ENCODE measurements at places on chromosomes 13 and 19.

- DNase-seq, result no peak
Observed at GRCh38 chr13:26486550-26486949, 70.9 kb upstream of the WASF3 start.

DNA sequence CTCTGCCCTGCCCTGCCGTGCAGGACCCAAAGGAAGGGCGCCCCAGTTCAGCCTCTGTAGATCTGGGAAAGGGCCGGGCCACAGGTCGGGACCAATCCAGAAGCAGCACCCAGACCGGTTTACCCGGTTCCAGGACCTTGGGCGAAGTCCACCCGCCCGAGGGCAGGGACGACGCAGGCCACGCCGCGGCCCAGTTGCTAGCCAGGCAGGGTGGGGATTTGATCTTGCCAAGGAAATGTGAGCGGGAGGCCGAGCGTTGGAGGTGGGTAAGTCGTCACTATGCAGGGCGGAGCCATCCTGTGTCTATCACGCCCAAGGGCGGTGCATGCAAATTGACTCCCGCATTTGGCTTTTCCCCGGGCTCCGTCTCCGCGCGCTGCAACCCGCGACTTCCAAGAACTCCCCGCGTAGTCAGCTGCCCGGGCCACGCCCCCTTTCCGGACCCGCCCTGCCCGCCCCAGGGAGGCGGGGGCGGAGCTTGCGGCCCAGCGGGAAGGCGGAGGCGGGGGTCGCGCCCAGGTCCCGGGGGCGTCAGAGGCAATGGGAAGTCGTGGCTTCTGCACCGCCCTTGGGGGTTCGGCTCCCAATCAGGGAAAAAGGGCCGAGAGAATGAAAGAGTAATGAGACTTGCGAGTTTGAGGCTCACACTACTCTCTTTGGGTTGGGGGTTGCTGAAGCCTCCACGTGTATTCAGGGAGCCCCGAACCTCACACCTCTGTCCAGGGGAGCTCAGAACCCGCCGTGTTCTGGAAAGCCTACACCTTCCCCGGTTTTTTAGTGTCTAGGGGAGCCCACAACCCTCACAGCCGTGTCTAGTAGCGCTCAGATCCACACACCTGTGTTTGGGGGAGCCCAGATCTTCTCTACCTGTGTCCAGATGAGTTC, 12.8 kb downstream of the IER2 start:
- peak; percentile 99 for DNase-seq

DNA sequence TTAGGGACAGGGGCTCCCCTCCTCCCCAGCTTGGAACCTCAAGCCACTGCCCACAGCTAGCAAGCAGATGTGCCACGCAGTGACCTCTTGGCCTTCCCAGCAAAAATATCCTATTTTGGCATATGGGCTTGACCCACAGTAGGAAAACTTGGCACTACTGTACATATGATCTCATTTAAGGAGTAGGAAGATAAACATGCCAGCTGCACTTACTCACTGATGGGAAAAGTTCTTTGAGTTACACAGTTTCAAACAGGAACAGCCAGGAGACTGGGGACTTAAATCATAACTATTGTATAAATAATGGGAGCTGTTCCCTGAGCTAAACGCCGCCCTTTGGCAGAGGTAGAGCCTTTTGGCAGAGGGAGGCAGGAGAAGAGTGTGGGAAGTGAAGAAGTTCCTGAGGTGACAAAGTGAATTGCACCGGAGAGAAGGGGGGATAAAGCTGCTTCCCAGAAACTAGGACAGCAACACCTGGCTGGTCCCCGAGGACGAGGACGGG, 6.1 kb downstream of the SACS start:
- peak; percentile 70 for DNase-seq

GRCh38 chr19:53086949-53087348, 16.3 kb downstream of the ZNF160 start:
- no peak for DNase-seq

DNA sequence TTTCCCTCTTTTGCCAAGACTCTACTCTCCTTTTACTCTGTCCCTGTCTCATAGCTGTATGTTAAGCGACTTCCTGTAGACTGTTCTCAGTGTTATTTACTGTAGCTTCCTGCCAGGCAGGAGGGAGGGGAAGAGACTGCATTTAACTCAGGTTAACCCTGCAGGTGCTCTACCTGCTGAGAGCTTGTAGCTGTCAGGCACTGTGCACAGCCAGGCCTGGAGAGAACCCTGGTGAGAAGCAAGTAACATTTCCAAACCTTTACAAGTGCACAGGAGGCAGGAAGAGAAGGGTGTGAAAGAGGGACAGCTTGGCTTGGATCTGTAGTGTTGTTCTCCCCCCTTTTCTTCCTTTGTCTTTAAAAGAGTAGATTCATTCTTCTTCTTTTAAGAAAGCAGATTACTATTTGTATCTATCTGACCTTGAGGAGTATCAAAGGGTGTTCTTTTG, 167.1 kb downstream of the LMO7 start:
- DNase-seq, result peak; percentile 78

DNA sequence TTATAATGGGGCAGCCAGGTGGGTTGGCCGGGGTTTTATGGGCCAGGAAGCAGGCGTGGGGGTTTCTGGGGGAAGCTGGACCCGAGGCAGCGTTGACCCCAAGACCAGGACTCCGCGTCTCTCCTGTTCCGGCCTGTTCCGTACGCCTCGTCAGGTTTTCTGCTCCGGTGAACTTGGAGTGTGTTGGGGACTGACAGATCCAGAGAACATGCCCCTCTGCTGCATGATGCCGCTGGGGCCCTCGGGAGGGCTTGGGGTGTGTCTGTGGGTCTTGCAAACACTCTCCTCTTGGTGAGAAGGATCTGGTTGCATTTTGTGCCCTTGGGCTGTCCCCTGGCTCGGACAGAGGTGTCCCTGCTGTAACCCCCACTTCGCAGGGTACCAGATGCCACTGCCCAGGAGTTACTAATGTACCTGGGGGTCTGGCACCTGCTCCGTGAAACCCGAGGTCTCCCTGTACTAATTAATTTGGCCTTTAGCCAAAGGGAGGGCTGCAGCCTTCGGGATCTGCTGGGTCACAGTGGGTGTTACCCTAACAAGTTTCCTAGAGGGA, 15.6 kb downstream of the KDM4B start:
- no peak for DNase-seq

- DNase-seq, result no peak
Observed at GRCh38 chr19:30530751-30531150, 158.6 kb downstream of the ZNF536 start.

DNA sequence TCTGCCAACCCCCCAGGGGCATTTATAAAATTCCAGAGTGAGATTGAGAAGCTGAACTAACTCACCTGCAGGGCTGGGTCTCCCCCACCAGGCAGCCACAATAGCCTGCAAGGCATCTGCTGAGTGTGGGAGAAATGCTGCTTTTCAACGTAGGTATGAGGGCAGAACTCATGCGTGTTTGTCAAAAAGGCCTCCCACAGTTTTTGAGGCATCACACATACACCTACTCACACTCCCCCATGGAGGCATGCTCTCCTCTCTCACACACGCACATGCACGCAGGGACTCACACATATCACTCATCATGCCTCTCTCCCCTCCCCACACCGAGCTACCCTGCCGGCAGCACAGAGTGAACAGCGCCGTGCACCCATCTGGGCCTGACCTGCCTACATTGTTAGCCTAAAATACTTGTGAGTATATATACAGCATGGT, 390.5 kb downstream of the FGF9 start:
- DNase-seq, result no peak

- DNase-seq, result no peak
Observed at GRCh38 chr13:90032841-90033493, 1314.5 kb upstream of the MIR17HG start.

- no peak for DNase-seq
Observed at GRCh38 chr19:45322311-45322710, 364 bp downstream of the CKM start.

- no peak for DNase-seq
Observed at GRCh38 chr13:105890509-105890908, 645.0 kb downstream of the EFNB2 start.

DNA sequence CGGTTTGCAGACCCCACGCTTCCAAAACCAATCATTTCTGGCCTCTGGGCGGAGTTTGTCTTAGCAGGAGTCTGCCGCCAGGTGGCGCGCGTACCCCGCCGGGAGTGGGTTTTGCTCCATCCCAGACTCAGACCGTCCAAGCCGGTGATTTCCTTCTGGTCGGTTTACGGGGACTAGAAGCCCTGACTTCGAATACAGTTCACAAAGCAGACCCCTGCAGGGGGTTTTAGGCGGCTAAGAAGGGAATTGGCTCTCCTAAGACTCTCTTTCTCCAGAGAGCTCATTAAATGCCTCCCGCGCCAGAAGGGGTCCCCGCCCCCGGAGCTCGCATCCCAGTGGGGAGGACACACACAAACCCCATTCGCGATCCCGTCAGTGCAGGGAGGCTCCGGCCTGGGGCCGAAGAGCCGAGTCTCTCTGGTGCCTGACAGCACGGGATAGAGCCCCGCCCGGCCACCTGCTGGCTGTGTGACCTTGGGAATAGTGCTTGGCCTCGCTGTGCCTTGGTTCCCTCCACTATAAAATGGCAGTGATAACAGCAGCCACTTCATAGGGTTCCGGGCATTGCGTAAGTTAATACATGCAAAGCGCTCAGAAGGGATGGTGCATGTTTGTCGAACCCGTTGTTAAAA, 8.6 kb upstream of the NUP62 start:
- peak; percentile 59 for DNase-seq

DNA sequence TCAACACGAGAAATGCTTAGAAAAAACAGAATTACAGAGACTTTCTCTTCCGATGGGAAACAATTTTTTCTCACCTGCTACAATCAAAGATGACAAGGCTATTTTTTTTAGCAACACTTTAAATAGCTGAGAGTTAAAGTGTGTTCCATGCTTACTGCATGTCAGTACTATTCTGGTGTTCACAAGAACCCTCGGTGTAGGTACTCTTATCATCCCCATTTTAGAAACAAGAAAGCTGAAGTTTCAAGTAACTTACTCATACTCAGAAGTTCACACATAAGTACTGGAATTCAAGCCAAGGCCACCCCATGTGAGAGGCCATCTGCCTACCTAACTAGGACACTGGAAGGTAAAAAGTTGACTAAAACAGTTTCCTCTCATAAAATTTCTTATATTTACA, 9.0 kb upstream of the TNFRSF19 start:
- no peak for DNase-seq

- DNase-seq, result peak; percentile 83
Observed at GRCh38 chr19:3175781-3176714, 2.5 kb upstream of the S1PR4 start.

DNA sequence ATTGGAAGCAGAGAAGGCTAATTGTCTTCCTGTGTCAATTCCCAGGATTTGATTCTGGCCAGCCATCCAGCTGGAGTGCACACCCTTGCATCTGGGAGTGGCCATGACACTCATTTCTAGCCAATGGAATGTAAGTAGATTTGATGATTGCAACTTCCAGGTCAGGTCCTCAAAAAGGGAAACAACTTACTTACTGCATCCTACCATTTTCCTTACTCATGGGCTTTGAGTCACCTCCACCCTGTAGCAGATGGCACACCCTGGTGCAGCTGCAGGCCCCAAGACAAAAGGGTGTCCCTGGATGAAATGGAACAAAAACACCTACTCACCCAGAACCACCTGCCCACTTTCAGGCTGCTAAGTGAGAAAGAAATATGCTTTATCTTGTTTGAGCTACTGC, 27.3 kb upstream of the MPHOSPH8 start:
- DNase-seq, result no peak

DNA sequence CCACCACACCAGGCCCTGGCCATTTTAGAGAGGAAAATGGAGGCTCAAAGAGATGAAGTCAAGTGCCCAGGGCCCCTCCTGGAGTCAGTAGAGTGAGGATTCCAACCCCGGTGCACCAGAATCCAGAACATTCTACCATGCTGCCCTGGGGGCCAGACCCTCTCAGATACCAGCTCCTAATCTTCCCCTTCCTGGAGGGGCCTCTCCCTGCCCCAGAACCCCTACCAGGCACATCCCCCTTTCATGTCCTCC, 11.1 kb downstream of the CAPN12 start:
- no peak for DNase-seq

DNA sequence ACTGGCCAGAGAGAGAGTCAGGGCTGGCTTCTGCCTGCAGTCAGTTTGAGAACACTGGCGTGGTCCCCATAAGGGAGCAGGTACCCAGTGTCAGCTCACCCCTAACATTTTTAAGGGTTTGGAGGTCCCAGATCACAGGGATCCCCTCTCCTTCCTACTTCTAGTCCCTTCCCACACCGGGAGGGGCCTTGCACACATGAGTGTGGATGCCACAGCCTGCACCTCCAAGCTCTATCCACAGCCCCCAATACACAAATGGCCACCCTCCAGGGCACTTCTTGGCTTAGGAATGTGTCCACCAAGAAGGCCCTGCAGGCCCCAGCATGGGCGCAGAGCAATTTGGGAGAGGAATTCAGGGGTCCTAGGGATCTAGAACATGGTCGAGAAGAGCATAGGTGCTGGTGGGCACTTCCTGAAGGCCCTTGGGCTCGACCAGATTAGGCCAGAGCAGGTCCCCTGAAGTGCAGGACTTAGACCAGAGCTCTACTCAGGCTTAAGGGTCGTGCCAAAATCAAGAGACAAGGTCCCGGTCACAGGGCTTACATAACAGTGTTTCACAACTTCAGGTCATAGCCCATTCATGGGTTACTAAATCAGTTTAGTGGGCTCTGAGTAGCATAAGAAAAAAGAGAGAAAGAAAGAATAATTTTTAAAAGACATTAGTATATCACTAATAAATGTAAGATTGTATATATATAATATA, 16.0 kb downstream of the FXYD5 start:
- no peak for DNase-seq

DNA sequence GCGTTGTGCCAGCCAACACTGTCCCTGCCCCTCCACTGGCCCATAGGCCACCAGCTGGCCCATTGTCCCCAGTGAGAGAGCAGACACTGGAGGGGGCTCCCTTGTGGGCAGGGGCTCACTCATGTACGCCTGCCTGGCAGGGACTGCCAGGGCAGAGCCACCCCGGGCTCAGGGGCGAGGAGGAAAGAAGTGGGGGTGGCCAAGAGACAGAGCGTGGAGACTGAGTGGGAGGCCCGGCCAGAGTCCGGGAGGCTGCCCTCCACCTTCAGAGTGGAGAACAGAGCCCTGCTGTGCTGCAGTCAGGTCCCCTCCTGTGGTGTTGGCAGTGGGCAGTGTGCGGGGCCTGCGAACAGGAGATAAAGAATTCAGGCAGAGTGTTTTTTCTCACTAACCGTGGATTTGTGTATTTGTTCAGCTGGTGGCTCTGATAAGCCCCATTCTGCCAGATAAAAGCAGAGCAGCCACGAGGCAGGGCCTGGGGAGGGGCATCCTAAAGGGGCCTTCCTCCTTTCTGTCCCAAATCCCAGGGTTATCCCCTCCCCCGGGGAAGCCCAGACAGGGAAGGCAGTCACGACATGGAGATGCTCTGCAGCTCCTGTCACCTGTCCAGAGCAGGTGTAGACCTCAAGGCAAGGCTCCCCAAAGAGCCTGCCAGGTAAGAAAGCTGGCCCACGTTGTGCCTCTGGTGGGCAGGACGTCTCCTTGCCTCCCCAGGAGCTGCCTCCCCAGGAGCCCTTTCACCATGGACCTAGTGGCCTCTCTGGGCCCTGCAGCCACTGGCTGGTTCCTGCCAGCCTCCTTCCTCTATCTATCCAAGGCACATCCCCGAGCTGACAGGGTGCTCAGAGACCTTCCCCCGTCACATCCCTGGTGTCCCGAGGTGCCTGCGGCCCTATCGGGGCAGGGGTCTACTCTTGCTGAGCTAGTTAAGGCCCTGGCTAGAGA, 33.0 kb downstream of the LYL1 start:
- DNase-seq, result no peak

- no peak for DNase-seq
Observed at GRCh38 chr19:31285744-31286143, 63.5 kb downstream of the TSHZ3 start.

All from prostate gland (tissue), 2 donors.